ENCODE measurements at places on chromosomes 5 and 9.

GRCh38 chr5:1542781-1543180 is 19.0 kb upstream of the LPCAT1 start:
- no peak for DNase-seq

DNA sequence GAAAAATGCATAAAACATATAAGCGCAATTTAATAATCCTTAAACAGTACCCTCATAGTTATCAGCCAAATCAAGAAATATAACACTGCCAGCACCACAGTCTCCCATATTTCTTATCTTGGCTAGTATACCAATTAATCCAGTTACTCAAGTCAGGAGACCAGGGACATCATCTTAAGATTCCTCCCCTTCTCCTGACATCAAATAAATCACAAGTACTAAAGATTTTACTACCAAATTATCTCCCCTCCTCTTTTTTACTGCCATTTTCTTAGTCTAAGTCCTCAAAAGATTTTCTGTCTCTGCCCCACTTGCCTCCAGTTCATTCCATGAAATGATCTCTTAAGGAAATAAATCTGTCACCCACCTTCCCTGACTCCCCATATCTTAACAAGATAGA is 37.0 kb downstream of the STRBP start:
- no peak for DNase-seq

DNA sequence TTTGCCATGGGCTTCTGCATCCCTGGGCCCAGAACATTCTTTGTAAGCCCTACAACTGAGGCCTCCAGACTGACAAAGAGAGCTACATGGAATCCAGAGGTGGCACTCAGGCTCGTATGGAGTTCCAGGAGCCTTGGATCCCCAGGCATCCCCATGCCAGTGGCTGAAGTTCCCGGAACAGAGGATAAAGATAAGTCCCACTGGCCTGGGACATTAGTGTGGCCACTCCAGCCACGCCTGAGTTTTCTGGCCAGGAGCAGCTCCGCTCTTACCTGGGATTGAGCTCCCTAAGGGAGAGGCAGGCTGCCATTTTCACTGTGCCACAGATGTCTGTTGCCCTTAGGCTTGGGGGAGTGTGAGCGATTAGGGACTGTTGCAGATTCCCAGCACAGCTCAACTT is 656.3 kb upstream of the FAM174A start:
- DNase-seq = no peak

GRCh38 chr9:14723301-14723700 is 768 bp upstream of the CER1 start:
- DNase-seq = no peak

DNA sequence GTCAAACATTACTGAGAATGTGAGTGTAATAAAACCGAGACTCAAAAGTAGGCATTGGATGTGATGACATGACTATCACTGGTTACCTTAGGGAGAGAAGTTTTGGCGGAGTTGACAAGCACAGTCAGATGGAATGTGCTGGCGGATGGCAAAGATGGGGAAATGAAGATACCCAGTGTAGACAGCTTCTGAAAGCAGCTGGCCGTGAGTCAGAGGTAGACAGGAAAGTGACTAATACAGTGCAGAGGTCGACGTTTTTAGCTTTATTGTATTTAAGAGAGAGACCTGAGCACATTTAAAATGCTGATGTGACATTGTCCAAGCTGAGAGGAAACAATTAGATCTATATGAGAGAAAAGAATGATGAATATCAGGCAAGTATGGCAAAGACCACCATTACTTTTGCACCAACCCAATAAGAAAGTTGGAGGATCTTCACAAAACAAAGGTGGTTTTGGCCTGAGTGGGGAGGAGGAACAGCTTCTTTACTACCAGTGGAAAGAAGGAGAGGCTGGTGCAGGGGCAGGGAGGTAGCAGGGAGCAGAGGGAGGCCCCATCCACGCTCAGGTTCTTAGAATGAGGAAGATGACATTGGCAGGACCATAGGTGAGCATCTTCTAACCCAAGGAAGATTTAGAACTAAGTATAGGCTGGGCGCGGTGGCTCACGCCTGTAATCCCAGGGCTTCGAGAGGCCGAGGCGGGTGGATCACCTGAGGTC is 36.7 kb upstream of the KCNIP1 start:
- DNase-seq = peak; percentile 86

GRCh38 chr5:4330327-4330726 is 734.7 kb downstream of the IRX1 start:
- no peak for DNase-seq

DNA sequence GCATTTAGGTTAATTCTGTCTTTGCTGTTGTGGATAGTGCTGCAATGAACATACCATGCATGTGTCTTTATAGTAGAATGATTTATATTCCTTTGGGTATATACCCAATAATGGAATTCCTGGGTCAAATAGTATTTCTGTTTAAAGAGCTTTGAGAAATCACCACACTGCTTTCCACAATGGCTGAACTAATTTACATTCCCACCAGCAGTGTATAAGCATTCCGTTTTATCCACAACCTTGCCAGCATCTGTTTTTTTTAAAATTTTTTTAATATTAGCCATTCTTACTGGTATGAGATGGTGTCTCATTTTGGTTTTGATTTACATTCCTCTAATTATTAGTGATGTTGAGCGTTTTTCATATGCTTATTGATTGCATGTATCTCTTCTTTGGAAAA is 15.5 kb upstream of the TARS1 start:
- no peak for DNase-seq

DNA sequence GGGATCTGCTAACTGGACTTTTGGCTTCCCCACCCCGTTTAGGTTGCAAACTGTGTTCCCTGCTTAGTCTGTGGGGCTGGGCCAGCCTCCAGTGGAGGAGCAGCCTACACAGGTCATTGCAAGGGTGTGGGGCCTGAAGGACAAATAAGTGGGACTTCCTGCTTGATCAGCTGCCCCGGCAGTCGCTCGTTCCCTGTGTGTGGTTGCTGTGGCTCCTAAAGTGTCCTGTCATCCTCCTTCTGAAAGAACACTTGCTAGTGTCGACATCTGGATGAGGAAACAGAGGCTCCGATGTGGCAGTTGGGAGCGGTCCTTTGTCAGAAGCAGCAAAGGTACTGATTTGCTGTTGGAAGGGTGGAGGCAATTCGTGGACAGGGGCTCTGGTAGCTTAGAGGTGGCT is 88.9 kb upstream of the TBCA start:
- no peak for DNase-seq

DNA sequence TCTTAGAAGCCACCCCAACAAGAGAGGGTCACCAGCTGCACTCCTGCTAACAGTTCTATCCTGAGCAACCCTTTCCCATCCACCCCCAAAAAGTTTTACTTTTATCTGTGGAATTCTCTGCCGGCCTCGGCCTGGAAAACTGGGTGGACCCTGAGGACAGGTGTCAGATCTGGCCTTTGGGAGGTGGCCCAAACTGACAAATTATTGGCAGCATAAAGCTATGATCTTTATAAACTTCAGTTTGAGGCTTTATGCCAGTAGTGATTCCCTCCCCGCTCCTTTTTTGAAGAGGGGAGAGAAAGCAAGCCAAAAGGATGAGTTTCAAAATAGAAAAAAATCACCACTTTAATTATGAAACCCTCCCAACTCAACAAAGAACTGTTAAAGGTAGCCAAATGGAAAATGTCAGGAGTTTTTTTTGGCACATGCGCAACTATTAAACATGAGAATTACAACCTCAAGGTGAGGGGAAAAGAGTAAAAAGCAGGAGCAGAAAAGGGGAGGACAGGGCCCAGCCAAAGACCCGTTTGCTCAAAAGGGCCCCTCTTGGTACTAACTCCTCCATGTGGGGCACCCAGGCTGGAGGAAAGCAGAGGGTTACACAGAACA is 49.4 kb downstream of the FBXW11 start:
- no peak for DNase-seq

DNA sequence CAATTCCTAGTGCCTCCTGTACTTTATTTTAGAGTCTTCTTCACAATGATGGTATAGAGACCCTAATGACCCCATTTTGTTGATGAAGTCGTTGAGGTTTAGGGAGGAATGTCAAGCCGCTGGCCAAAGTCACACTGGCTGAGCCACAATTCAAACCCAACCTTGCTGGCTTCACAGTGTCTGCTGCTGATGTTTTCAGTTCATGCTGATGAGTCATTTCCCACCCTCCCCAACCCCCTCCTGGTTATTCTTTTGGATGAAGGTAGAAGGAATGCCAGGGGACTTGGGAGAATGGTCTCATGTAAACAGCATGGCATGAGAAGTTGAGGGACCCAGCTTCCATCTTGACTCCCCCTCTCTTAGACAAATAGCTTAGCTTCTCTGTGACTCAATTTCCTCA is 68.6 kb downstream of the TMEM252 start:
- no peak for DNase-seq

GRCh38 chr5:172770374-172770674 is 671 bp downstream of the DUSP1 start:
- no peak for DNase-seq

GRCh38 chr9:15529566-15530324 is 19.0 kb upstream of the PSIP1 start:
- no peak for DNase-seq

- no peak for DNase-seq
Measured at GRCh38 chr5:32501071-32502002, 56.8 kb upstream of the ZFR start.

GRCh38 chr5:68272289-68272688 is 56.7 kb downstream of the PIK3R1 start:
- peak; percentile 23 for DNase-seq

GRCh38 chr9:127093319-127094020 is 29.0 kb downstream of the ANGPTL2 start:
- DNase-seq = no peak

GRCh38 chr5:157581901-157582300 is 6.3 kb upstream of the ADAM19 start:
- no peak for DNase-seq

GRCh38 chr5:125197321-125197720 is 450.9 kb upstream of the ZNF608 start:
- DNase-seq = no peak

DNA sequence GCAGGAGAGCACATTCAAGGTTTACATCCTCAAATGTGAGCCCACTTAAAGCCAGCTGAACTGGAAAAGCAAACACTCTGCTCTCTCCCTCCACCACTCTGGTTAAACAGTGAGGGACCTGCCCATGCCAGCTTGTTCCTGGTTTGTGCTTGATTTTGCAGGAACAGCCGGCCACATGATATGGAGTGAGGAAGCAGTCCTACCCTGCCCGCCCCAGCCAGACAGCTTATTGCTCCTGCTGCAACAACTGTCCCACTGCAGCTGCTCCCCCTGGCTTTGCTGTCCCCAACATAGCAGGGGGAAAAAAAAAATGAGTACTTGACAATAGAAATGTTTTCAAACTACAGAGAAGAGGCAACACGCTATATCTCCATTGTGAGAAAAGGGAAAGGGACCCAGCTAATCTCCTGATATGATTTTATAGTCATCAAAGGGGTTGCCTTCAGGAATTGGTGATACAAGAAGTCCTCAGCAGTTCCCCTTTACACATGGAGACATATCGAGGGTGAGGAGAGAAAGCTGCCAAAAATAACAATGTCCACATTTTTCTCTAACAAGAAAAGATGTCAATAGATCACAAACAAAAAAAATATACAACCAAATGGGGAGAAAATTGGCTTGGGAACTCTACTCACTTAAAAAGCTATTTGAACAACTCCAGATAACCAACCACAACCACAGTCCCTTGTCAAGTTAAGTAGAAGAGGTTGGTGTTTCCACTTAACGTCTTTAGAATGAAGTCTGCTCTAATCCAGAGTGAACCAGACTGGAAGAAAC is 4.6 kb downstream of the MYO10 start:
- peak; percentile 45 for DNase-seq

DNA sequence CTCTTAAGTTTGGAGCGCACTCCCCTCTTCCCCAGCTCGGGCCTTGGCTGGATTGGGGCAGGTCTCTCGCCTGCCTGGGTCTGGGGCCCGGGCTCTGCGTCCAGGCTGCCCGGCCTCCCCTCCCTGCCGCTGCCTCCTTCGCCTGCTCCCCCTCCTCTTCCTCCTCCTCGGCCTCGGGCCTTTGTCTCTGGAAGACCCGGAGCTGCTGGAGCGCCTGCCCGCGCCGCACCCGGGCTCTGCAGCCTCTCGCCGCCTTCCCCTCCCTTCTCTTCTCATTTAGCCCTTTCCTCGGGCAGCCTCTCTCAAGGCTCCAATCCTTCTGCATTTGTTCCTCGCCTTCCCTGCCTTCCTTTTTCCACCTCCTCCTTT is 218.5 kb downstream of the C9orf50 start:
- no peak for DNase-seq

DNA sequence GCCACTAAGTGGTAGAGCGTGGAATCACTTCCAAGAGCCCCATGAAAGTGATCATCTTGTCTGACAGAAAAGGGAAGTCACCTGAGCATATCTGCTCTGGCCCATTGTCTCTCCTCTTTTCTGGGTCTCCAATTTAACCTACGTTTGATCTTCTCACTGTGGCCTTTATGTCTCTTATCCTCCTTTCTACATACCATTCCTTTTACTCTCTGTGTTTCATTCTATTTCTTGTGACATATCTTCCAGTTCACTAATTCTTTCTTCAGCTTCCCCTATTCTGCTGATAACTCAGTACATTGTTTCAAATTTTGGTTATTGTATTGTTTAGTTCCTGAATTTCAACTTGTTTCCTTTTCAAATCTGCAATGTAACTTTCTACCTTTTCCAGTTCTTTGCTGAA is 132.5 kb downstream of the GPBP1 start:
- DNase-seq = no peak

DNA sequence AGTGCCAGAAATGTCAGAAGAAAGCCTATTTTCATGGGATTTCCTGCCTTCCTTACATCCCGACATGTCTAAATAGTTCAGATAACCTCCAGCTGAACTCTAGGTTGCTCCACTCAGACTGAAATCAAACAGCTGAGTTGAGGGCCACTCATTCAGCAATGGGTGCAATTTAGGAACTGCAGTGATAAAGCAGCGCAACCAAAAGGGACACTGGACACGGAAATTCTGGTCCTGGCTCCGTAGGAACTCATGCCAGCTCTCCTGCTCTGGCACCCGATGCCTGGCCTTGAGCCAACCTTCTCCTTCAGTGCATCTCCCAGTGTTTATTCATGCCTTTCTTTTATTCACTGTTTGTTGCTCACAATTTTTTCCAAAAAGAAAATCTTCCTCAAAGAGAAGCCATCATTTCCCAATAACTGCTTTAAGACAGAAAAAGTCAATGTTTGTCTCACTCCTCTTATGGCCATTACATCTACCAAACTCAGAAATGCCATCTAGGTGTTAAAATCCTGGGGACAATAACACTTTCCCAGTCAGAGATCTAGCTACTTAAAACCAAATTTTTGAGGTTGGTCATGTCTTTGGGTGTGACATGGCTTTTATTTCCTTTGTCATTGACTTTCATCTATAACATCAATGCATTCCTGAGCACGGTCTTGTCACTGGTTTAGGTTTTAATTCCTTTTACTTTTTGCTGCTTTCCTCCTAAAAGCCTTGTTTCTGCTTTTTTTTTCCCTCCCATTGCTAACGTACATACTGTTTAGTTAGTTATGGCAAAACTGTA is 126.9 kb downstream of the PDE4D start:
- DNase-seq = peak; percentile 78
